ENCODE measurements at places on chromosomes 4 and X.
A peak's percentile ranks its signal among the peaks of the same experiment; 100 is the strongest.

GRCh38 chr4:2415881-2416563 lies 2.4 kb downstream of the ZFYVE28 start:
- DNase-seq, result no peak

- no peak for DNase-seq
Measured at GRCh38 chr4:24141836-24142235, 252.0 kb upstream of the PPARGC1A start.

DNA sequence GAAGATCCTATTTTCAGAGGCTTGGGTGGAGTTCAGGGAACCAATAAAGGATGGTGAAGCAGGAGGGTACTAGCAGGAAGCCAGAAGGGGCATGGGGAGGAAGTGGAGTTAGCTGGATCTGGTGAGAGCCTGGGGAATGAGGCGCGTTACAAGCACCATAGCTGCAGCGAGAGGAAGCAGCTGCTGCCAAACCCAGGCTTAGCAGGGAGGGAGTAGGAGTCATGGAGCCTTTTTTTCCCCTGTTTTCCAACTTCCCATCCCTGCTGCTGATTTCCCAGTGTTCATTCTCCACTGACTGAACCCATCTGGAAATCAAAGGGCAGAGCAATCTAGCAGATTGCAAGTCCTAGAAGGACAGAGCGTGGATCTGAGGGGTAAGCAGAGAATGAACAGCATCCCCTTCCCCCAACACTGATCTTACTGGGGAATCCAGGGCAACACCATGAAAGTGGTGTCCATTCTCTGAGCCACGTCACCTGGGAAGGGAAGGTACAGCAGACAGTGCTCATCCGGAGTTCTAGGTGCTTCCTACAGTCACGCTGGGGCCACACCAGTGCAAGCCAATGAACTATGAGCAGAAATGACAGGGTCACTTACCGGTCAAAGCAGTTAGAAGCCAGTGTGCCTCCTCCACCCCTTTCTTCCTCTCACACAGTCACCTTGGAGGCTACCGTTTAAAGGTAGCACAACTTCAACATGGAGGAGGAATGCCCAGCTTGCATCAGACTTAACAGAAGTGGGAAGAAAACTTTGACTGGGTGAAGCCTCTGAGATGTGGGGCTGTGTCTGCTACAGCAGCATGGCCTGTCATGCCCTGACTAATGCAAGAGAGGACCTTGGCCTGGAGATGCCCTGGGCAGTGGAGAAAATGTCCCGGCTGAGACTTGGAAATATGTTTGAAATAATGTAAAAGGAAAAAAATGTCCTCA lies 36.7 kb downstream of the SMIM20 start:
- no peak for DNase-seq

DNA sequence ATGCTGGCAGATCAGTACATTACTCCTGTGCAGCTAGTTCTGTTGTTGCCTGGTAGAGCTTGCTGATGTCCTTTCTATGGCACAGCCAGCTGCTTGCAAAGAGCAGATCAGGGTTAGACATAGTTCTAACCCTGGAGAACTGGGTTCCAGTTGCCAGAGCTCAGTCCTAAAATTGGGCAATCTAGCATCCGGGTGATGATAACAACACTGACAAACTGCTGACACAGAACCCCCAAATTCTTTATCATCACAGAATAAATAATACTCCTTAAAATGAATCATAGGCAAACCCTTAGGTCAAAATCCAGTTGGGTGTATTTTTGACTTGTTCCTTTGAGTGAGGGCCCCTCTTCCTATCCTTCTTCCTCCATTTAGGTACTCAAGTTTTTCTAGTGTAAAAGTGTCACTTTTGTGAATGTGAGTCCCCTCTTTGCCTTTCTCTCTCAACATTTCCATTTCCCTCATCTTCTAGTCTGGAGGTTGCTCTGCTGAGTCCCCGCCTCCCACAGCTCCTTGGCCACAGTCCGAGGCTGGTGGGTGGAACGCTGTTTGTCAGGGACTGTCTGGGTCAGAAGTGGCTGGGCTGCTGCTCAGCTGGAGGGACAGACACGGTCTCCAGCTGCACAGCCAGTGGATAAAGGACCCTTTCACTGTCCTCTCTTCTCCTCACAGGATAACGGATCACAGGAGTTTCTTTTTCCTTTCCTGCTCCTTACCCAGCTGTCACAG lies 93.6 kb upstream of the RASGEF1B start:
- DNase-seq, result no peak

- DNase-seq, result no peak
Measured at GRCh38 chr4:150368667-150369066, 213.3 kb upstream of the MAB21L2 start.

DNA sequence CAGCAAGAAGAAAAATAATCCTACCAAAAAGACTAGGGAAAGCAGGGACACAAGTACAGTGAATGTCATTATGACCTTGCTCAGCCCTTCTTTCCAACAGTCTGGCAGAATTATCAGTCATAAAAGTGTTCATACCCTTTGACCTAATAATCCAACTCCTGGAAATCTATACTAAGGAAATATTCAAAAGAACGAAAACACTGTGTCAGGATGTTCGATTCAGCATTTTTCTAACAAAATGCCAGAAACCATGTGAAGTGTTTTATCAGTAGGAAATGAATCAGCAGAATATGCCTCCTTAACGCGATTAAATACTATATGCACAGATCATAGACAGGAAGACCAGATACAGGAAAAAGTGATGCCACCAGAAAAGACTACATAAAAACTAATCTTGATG lies 16.2 kb upstream of the S100G start:
- no peak for DNase-seq

DNA sequence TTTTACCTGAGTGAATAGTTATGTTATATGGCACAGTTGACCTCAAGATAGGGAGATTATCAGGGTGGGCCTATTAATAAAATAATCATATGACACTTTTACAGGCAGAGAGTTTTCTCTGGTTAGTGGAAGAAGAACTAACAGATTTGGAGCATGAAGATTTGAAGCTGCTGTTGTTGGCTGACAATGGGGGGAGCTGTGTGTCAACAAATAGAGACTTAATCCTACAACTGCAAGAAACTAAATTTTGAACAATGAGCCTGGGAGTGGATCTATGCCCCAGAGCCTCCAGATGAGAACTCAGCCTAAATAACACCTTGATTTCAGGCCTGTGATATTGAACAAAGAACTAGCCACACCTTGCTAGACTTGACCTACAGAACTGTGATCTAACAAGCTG lies 7.2 kb upstream of the CCSER1 start:
- no peak for DNase-seq

DNA sequence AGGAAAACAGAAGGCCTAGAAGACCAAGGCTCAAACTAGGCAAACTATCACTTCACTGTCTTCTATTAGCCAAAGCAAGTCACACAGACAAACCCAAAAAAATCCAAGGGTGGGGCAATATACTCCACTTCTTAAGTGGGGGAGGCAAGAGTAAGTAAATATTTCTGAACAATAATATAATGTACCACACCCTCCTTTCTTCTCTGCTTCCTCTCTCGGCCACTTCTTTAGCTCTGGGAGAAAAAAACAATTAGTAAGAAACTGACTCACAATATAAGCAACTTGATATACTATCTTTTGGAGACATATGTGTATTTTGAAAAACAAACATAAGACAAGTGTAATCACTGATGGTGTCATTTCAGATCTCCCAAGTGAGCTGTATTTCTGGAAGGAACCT lies 14.8 kb downstream of the DCAF8L1 start:
- no peak for DNase-seq

DNA sequence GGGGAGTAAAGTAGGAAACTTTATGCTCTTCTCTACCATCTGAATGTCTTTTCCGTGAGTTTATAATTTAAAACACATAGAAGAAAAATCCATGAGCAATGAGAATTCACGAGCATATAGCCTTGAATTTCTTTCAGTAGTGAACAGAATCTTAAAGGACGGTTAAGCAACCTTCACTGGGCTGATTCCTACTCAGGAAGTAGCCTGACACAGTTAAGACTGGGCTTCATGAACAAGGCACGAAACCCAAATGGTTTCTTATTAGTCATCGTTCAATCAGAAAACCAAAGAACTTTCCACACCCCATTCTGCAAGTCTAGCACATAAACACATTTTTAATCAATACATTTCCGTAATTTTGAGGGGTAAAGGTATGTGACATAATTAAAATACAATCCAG lies 95.8 kb downstream of the SH3KBP1 start:
- no peak for DNase-seq

GRCh38 chr4:88148560-88148959 lies 9.9 kb downstream of the ABCG2 start:
- no peak for DNase-seq

GRCh38 chr4:168059251-168059650 lies 33.1 kb upstream of the ANXA10 start:
- no peak for DNase-seq

DNA sequence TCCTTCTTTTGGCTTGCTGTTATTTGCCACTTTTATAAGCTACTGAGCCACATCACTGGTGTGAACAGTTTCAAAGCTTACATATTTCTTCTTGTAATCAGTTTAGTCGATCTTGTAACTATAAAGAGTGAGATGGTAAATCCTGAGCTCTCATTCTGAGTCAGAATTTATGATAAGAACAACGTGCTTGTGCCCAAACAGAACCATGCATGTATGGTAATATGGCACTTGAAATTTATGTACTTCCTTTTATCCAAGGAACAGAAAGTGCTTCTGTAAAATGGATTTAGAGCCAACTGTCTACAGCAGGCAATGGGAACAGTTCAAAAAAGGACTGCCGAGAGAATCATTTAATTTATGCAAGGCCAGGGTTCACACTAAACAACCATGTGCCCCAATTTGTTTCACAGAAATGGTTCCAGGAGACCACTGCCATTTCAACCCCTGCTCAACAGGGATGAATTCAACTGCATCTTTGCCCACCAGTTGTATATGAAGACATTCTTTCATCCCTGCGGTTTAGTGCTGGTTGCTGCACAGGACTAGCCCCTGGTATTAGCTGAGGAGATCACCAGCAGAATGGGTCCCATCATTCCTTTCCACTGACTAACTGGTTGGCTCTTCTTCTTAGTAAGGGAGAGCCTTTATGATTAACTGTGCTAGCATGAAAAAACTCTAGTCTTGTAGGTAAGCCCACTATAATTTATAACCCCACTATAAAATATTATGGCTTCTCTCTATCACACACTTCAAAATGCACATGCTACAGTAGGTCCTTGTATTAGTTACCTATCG lies 162.9 kb upstream of the PGRMC2 start:
- no peak for DNase-seq

GRCh38 chr4:165493359-165493758 lies 114.6 kb downstream of the CPE start:
- DNase-seq, result peak; percentile 7

DNA sequence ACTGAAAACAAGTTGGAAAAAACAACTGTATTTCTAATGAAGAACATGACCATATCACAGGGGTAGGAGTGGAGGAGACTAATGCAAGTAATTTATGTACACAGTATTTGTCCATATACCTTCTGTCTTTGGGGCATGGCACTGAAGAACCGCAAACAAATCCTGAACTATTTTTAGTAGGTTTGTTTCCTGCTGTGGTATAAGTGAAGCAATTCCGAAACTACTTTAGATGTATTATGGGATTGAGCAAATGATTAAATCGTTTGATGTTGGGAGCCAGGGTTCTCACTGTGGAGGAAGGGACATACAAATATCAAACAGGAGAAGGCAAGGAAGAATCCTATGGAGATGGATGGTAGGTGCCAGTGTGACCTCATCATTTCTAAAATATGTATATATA lies 18.9 kb upstream of the SH3KBP1 start:
- no peak for DNase-seq

GRCh38 chrX:103215425-103215991 lies 600 bp downstream of the BEX4 start:
- DNase-seq, result no peak

DNA sequence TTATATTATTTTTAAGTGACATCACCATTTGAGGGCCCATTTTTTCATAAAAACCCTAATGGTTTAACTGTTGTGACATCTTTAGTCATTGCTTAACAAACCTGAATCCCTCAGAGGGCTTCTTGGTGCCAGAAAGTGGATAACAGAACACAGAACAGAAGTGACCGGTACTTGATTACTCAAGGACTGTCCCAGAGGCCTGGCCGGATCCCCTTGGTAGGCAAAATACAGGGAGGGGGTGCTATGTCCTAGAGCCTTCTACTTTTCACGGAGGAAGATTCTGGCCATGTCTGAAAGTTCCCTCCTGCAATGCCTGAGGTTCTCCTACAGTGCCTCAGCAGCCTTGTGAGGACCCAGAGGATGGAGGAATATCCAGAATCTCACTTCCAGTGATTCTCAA lies 94.3 kb upstream of the DCLK2 start:
- no peak for DNase-seq

GRCh38 chr4:1927675-1928074 lies 56.5 kb downstream of the NSD2 start:
- no peak for DNase-seq

- DNase-seq, result no peak
Measured at GRCh38 chrX:155314260-155314659, 20.2 kb downstream of the CLIC2 start.

DNA sequence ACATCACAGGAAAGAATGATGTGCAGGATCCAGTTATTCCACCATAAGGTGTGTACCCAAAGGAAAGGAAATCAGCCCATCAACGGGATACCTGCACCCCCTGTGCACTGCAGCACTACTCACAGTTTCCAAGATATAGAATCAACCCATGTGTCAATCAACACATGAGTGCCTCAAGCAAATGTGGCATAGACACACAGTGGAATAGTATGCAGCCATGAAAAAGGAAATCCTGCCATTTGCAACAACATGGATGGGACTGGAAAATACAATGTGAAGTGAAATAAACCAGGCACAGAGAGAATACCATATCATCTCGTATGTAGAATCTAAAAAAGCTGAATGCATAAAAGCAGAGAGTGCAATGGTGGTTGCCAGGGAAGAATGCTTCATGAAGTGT lies 53.3 kb downstream of the DHRSX start:
- no peak for DNase-seq

DNA sequence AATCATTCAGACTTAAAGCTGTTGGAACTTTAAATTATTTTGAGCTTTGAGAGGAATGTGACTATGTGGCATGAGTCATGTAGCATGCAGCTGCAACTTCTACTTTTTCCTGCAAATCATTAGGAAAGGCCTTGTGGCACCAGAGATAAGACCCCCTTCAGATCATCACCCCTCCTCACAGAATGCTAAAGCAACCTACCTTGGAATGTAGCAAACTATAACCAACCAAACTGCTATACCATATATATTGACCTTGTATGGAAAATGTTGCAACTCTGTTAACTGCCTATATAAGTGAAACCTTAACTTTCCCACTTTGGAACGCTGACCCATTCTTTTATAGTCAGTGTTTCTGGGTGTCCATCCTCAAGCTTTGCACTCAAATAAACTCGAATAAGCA lies 32.0 kb downstream of the ATXN3L start:
- DNase-seq, result peak; percentile 56

- DNase-seq, result no peak
Measured at GRCh38 chr4:42420140-42420539, 22.9 kb downstream of the SHISA3 start.

- DNase-seq, result no peak
Measured at GRCh38 chrX:128460835-128461234, 408.6 kb upstream of the ACTRT1 start.

- no peak for DNase-seq
Measured at GRCh38 chr4:140236654-140237169, 82.7 kb upstream of the MAML3 start.

GRCh38 chr4:38099020-38099600 lies 138.9 kb downstream of the PTTG2 start:
- DNase-seq, result no peak

- DNase-seq, result no peak
Measured at GRCh38 chr4:152293527-152293926, 242.4 kb downstream of the FBXW7 start.
